Activated naive CD4-positive, alpha-beta T cell treated with Interleukin-2 at 50 U/mL for 16 hours (primary cell): ENCODE measurements at places on chromosomes 1 and 21.

DNA sequence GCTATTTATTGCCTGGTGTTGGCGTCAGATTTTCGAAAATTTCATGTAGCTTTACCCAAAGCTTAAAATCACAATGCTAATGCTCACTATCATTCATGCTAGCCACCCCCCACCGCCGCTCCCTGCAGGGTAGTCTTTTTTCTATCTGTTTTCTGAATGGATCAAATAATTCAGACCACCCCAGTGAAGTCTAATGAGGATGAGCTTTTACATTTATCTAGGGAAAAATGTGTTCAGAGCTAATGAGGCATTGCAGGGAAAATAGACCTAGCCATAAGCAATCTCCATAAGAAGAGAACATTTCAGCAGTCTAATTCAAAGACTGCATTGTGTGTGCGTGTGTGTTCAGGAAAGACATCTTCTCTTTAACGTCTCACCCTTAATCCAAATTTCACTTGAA is 533.0 kb upstream of the PRMT6 start:
- no peak for DNase-seq

- no peak for DNase-seq
Observed at GRCh38 chr1:38014724-38015424, 2.3 kb downstream of the UTP11 start.

- no peak for DNase-seq
Observed at GRCh38 chr1:82845866-82846265, 1045.1 kb downstream of the ADGRL2 start.

- DNase-seq, result no peak
Observed at GRCh38 chr1:201269281-201269680, 14.0 kb upstream of the PKP1 start.

- DNase-seq, result no peak
Observed at GRCh38 chr1:156149374-156150332, 3.7 kb upstream of the SEMA4A start.

- DNase-seq, result no peak
Observed at GRCh38 chr1:116242741-116243140, 130.3 kb upstream of the ATP1A1 start.

DNA sequence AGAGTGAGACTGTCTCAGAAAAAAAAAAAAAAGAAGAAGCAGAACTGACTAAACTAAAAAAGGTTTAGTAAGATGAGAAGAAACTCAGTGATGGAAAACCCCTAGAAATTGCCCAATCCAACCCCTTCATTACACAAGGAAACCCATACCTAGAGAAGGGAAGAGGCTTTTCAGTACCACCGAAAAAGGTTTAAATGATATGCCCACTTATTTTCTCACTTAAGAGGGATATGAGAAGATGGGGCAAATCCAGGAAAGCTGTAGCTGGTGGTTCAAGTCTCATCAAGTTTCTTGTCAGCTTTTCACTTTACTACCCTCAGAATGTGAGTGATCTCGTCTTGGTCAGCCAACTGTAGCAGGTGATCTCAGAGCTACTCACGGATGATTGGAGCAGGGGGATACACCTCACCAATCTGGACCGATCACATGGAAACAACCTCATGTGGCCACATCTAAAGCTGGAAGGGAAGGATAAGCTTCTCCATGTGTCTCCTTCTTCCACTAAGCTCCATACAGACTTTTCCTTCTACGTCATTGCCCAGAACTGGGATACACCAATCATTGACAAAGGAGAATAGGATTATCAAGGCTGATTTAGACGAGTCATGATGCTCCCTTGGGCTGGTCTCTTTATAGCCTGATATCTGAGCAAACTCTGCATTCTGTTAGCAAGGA is 126.7 kb upstream of the POU3F1 start:
- no peak for DNase-seq

- DNase-seq, result no peak
Observed at GRCh38 chr1:99613716-99614115, 32.2 kb upstream of the PALMD start.

DNA sequence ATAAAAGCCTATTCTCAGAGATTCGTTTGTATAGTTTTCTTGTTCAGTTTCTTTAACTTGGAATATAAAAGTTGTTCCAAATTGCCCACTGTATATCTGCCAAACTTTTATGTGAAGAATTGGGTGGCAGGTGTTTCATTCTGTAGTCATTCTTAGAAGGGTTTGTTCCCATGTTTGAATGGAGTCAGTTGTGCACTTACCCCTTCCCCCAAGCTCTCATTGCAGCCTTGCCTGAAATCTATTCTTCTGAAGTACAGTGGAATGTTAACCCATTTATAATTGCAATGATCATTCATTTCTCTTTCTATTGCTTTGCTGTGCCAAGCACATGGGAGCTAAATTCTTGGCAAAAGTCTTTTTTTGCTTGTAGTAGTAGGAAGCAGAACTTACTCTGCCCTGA is 375.3 kb upstream of the C1orf87 start:
- DNase-seq, result no peak

GRCh38 chr1:201192261-201192788 is 1.7 kb downstream of the IGFN1 start:
- no peak for DNase-seq

DNA sequence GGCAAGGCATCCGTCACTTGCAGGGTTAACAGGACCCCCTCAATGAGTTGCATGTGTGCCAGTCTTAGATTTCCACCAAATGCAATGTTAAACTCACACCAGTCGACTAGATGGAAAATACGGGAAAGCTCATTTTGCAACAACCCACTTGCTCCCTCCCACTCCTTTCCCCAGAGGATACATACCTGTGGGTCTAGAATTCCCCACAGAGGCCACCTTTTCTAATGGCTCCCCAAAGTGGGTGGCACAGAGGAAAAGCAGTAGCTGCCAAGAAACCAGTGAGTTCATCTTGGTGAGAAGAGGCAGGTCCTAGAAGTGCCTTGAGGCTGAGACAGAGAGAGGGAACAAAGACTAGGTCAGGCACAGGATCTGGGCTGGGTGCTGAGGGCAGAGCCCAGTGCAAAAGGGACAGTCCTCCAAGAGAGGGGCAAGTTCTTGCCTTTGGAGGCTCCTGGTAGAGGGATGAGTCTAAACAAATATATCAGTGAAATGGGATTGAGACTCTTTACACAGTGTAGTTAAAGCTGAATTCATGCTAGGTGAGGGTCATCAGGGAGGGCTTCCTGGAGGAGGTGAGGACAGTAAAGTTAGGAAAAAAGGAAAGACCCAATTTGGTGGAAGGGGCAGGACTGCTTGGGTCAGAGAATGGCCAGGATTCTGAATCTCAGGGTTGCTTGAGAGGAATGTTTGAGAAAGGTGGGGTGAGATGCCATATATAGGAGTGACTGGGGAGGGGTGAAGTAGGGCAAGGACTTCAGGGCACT is 3.5 kb downstream of the KISS1 start:
- DNase-seq, result no peak

DNA sequence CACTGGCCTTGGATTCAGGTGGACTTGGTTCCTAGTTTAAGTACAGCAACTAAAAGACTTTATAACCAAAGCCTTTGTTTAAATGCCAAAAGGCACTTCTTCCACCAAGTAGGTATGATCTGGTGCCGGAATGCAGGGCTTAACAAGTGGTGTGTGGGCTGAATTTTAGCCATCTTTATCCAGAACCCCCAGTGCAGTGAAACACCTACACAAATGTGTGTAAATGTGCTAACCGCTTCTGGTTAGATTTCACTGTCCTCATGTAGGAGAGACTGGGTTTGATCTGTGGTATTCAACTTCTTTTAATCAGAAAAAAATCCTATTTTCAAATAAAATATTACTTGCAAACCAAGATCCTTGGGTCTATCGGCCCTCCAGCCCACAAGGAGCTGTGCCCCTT is 10.3 kb downstream of the SLAMF1 start:
- DNase-seq, result no peak

- DNase-seq, result no peak
Observed at GRCh38 chr1:166184897-166185296, 18.1 kb upstream of the FAM78B start.

DNA sequence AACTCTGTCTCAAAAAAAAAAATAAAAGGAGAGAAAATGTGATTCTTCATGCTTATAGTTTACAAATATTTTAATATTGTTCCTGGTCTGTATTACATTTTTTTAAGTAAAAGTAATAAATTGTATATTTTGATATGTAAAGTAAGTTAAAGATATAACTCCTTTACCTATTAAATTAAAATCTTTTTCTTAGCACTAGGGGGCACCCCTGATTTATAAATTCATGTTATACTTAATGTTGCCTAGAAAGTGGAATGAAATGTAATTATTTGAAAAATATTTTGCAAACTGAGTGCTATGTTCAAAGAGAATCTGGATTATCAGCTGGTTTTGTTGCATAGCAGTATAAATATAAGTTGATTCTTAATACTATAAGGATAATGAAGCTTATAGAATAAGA is 49.2 kb downstream of the RALGPS2 start:
- DNase-seq, result no peak

GRCh38 chr1:153312570-153313186 is at the start of gene PGLYRP3:
PGLYRP3 (minus strand) TSS chr1:153312952; CDS start chr1:153310665, 2,287 bp downstream.
- DNase-seq, result no peak

GRCh38 chr1:206937425-206937824 is 8.8 kb downstream of the PIGR start:
- DNase-seq, result no peak

DNA sequence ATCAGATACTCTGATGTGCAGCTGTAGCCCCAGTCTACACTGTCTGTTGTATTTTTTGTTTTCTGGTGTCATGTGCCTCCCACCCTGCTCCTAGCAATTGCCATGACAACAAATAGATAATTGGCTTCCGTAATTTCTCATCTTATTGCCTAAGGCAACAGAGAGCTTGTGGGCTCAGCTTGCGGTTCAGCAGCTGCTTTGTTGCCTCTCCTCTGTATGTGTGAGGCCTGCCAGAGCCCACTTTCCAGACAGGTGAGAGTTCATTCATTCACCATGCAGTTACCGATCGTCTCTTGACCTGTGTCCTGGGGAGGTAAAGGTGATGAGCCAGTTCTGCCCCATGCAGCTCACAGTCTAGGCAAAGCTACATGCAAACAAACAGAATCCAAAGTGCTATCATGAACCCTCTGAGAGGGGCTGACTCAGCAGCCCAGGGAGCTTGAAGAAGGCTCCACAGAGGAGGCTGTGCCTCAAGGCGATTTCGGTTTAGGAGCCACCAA is 11.9 kb downstream of the LGALS8 start:
- no peak for DNase-seq

DNA sequence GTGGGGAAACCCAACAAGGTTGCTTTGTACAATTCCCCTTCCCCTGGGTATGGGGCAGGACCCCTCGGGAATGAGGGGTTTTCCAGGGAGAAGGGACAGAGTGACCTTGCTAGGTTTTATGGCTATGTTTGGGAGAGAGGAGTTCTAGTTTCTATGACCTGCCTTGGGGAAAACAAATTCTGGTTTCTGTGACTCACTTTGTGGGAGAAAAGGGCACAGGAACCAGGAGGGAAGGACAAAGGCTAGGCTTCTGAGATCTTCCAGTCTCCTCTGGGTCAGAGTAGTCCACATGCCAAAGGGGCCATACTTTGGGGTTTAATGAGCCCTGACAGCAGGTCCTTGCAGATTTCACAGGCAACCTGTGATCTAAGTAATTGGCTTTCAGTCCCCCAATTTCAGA is 5.5 kb upstream of the PTGER3 start:
- no peak for DNase-seq

GRCh38 chr1:158458263-158458662 is 3.4 kb upstream of the OR10K1 start:
- DNase-seq, result no peak

DNA sequence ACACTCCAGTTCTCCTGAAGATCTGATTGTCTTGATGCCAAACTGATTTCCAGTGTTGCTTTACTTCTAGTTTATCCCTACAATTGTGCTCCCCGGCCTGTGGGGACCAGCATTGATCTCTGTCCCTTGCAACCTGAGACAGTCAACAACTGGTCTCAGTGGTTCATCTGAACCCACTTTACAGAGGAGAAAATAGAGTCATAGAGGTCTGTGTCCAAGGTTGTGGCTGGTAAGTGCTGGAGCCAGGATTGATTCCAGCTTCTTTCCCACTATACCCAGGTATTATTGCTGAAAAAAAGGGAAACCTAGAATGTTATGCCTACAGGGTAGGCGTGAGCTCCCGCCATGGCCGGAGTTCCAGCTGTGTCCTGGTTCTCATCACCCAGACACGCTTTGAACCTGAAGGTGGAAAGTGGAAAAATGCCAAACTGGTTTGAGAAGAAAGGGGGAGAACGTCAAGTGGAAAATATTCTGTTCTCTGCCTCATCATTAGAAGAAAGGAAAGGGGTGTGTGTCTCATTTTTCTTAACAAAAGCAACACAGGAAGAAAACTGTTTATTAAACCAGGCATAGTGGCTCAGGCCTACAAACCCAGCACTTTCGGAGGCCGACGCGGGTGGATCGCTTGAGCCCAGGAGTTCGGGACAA is 60.7 kb upstream of the ITPKB start:
- no peak for DNase-seq

DNA sequence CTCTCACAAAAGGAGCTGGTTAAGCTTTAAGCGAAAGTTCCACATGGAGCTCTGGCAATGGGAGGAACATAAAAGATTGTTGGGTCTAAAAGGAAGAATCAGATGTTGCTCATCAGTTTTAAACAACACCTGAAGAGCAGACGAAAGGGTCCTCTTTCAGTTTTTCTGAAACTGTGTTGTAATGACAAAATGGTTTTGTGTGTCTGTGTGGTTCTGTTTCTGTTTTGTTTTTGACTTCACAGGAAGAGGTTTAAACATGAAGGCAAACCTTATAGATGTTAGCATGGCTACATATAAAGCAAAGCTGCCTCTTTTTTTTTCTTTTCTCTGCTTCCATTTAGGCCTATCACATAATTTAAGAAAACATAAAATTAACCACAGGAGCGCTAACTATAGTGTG is 136.1 kb downstream of the ZP4 start:
- DNase-seq, result no peak

DNA sequence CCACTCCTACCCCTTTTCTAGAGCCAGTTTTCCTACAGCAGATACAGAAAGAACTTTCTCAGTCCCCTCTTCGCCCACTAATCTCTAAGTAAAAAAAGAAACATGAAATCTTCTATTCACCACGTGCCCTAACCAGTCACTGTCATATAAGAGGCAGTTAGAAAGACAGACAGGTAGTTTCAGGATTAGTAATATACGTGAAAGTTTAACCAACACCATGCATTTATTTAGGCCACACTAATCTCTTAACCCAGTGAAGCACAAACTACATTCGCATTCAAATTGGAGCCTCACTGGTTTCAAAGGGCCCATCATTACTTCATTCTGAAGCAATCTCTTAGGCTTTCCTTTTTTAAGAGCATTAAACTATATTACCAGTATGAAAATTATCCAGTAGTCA is 10.1 kb downstream of the GPATCH2 start:
- no peak for DNase-seq

GRCh38 chr1:194047206-194047605 is 860.8 kb upstream of the B3GALT2 start:
- DNase-seq, result no peak

DNA sequence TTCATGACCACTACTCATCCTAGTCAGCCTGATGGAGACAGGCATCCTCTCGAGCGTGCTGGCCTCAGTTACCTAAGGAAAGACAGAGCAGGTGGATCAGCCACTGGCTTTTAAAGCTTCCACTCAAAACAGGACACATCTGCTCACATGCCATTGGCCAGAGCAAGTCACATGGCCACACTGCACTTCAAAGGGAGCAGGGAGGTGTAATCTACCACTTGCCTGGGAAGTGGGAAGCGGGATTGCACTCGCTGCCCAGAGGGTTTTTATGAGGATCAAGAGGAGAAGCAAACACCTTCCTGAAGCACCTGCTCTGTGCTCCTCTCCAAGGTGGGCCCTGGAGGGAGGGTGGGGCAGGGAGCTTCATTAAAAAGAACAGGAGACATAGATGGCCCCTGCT is 108.0 kb downstream of the TAS1R2 start:
- DNase-seq, result no peak

- DNase-seq, result no peak
Observed at GRCh38 chr1:204196068-204196795, at the start of gene KISS1. KISS1 (minus strand) TSS chr1:204196491; CDS start chr1:204192876, 3,615 bp downstream.

GRCh38 chr1:1371746-1372711 is 3.0 kb downstream of the AURKAIP1 start:
- DNase-seq, result peak; percentile 81
